ENCODE measurements at places on chromosomes 7 and 10.

DNA sequence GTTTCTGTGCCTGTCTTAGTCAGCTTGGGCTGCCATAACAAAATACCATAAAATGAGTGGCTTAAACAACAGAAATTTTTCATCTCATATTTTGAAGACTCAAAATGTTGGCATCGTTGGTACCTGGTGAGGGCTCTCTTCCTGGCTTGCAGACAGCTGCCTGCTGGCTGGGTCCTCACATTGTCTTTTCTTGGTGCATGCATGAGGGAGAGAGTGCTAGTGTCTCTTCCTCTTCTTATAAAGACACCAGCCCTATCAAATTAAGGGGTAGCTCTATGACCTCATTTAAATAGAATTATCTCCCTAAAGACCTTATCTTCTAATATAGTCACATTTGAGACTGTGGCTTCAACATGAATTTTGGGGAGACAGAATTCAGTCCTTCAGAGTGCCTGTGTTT, 39.9 kb downstream of the ST8SIA6 start:
- no peak for DNase-seq

DNA sequence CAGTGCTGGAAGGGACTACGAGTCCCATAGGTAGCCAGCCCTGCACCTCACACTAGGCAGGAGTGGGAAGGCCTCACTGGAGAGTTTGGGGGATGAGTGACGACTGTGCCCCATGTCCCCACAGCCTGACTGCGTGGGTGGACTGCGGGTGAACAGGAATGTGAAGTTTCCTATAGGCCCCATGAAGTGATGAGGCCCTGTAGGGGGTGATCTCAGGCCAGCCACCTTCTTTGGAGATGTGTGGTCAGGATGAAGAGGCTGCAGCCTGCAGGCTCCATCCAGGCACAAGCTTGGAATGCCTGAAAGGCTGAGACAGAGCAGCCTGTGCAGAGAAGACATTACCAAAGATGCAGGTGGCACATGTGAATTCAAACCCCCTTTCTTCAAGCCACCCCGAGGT, 94.9 kb downstream of the CPXM2 start:
- DNase-seq, result no peak

DNA sequence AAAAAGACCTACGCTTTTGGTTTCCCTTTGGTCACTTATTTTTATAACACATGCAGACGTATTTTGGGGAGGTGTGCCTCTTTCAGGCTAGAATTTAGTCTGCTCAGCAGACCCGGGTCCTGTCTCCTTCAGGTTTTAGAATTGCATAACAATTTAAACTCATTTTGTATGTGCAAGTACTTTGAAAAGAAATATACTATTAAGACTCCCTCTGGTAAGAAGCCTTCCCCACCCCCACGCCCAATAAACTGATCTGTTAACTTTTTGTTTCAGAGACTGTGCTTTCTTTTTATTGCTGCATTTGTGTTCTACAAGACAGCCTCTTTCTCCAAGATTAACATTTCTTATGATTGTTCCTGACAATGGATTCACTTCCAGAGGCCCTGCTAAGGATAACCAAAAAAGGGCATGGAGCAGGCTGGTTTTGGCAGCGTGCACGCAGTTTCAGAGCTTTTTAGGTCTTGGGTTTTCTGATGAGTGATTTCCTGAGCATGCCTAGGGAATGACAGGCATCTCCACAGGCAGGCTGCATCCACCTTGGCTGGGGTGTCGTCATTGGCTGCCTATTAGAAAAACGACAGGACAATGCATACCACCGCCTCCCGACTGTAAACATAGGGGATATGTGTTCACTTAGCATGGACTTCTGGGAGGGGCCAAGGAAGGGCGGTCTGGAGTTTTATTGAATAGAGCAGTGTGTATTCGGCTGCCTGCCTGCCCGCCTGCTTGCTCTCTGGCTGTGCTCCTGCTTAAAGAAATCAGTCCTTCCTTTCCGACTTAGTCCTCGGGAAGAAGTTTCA, at the start of gene CALD1:
Gene CALD1 (plus strand): TSS at position 694 of the 800 bp plus-strand sequence. CDS start 88,100 bp downstream, outside the sequence.
- peak; percentile 98 for DNase-seq

DNA sequence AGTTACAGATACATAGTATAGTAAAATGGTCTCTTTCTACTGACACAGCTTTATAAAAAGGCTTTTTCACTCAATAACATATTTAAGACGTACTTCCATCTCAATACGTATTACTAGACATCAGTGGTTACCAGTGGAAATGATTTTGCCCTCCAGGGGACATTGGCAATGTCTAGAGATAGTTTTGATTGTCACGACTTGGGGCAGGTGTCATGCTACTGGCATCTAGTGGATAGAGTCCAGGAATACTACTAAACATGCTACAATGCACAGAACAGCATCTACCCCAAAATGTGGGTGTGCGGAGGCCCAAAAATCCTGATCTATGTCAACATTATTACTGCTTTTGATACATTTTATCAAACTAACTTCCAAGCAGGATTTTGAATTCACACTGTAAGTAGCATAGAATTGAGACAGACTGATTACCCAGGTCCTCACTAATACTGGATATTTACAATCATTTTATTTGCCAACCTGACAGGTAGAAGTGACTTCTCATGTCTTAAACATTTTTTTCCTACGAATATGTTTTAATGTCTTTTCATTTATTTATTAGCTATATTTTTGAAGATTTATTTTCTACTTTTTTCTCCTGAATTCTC, 53.8 kb downstream of the HGF start:
- peak; percentile 79 for DNase-seq

GRCh38 chr10:32167450-32167849, 111.2 kb upstream of the KIF5B start:
- no peak for DNase-seq

DNA sequence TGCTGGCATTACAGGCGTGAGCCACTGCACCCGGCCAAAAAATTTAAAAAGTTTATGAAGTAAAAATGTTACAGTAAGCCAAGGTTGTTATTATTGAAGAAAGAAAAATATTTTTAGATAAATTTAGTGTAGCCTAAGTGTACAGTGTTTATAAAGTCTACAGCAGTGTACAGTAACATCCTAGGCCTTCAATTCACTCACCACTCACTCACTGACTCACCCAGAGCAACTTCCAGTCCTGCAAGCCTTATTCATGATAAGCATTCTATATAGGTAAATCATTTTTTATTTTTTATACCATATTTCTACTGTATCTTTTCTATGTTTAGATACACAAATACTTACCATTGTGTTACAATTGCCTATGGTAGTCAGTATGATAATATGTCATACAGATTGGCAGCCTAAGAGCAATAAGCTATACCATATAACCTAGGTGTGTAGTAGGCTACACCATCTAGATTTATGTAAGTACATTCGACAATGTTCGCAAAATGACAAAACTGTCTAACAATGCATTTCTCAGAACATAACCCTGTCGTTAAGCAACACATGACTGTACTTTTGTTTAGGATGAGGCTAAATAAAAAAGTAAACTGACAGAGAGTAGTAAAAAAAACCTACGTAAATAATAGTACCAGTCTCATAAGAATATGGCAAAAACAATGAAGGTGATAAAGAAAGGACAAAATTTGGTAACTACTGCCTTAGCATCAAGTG, 77.8 kb upstream of the FAM133B start:
- no peak for DNase-seq

GRCh38 chr10:4283846-4284610, 499.0 kb upstream of the KLF6 start:
- no peak for DNase-seq

DNA sequence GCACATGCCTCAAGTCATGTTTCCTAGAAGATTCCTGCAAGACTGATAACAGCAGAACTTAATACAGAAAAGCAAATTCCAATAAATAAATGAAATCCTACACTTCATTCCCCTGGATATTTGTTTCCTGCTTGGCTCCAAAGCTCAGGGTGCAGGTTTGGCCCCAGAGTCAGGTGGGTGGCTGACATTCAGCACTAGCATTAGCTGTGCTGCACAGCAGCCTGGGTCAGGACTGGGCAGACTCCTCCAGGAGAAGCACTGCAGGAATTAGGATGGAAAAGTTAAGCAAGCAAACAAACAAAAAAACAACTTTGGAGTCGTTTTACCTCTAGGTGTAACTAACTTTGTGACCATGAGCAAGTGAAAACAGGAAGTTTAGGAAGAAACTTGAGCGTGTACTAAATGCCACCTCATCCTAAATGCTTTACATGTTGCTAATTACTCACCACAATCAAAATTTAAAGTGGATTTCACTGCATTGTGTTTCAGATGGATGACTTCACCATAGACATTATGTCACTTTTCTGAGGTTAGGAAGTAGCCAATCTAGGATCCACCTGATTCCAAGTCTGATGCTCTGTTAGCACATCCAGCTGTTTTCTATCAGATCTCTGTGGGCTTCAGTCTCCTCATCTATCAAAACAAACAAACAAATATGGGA, 239.4 kb downstream of the C7orf25 start:
- no peak for DNase-seq

GRCh38 chr10:6136215-6137201, 47.7 kb downstream of the RBM17 start:
- DNase-seq, result peak; percentile 45

DNA sequence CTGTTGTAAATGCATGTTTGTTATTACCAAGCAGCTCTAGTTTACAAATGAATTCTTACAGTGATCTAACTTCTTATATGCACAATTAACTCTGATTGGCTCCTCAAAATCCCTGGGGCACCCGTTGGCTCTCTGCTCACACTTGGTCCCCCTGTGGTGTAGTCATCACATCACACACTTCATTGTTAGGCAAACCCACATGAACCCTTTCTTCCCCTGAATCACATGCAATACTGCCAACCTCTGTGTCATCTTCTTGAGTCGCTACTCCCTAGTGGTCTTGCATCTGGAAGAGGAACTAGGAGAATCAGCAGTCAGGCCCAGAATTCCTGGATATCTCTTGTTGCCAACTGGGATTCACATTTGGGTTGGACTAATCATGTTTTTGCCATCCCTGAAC, 73.1 kb downstream of the CD36 start:
- peak; percentile 28 for DNase-seq

DNA sequence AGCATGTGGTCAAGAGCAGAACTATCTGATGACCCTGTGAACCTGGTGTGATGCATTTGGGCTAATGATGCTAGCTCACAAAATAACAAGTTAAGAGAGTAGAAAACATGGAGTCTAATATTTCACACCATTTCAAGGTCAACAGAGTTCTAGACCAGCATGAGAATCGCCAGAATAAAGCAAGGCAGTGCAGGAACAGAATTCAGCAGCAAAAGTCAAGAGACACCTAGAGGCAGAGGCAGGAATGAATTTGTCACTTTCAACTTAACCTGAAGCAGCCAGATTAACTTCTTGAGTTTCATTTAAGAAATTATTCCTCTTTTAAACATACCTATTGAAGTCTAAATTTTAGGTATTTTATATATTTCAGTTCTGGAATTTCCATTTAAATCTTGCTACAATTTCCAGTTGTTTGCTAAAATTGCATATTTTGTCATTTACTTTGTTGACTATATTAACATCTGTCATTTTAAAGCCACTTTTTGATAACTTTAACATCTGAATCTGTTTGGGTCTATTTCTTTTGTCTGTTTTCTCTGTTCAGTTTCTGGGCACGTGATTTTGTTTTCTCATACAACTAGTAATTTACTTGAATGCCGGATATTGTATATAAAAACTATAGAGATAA, 44.2 kb upstream of the PRSS58 start:
- DNase-seq, result peak; percentile 40

DNA sequence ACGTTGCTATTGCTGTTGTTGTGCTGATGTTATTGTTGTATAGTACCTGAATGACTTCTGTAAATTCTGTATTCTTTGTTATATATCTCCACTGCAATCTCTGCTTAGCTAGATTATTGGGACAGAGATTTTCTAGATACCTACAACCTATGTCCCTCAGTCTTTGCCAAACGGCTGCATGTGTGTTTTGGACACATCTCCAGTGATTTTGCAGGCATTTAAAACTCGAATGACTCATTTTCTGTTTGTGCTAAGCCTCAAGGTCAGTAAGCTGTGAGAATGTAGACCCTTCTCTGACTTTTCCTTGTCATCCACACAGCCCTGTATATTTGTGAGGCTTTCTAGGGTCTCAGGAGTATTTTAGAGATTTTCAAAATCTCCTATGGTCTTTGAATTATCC, 410.7 kb downstream of the POM121L12 start:
- DNase-seq, result peak; percentile 26

- DNase-seq, result no peak
These were observed 6.3 kb downstream of the GHRHR start for GRCh38 chr7:30970074-30970473.

DNA sequence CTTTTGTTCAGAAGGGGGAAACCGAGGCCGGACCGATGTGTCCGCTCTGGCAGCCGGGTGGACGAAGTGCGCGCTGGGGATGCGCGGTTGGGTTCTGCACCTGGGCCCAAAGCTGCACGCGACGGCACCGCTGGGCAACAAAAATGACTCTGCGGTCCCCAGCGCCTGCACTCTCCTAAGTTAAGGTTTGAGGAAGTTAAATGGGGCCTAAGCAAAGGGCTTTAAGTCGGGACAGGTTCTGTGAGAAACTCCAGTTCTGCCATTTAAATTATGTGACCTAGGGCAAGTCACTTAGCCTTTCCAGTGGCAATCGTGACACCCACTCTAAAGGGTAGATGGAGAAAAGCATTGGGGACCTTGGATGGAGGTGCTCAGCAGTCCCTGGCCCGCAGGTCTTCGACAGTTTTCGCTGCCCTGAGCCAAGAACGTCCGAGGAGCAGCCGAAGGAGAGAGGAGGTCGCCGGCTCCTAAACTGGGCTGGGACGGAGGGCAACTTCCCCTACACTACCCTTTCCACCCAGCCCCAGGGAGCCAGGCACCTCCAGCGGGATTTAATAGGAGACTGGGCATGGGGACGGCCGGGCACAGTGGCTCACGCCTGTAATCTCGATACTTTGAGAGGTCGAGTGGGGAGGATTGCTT, 534 bp upstream of the ACBD5 start:
- DNase-seq, result peak; percentile 25

DNA sequence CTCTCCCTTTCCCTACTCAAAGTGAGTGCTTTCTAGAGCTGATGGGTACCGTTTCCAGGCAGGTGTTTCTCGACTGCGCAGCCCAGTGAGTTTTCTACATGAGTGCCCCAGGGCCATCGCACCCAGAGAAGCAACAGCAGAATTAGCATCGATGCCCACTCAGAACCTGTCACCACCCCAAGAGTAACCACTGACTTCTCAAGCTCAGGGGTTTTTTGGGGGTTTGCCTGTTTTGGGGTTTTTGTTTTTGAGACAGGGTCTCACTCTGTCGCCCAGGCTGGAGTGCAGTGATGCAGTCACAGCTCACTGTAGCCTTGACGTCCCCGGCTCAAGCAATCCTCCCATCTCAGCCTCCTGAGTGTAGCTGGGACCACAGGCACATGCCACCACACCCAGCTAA, 25.7 kb downstream of the SNX8 start:
- DNase-seq, result no peak

- DNase-seq, result no peak
These were observed 168.9 kb upstream of the TMEM72 start for GRCh38 chr10:44742248-44742647.

Measured in ACHN (cell line).